ENCODE measurements at places on chromosomes 5 and 9.

GRCh38 chr5:112933651-112934365 lies 11.8 kb upstream of the REEP5 start:
- no peak for DNase-seq

DNA sequence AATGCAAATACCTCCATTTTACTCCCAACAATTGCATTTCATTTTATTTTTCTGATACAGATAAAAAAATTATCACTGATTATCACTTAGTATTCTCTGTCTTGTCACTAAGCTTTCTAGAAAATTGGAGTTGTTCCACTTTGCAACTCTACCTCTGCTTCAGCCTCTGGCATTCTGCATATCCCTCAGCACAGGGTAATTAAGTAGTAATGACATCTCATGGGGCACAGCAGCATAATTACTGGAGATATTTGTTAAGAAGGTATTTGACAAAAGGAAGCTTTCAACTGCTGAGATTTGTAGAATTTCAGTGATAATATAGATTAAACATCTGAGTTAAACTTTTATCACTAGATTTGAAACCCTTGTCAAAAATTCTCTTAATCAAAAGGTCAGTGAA lies 446.2 kb downstream of the HTR1A start:
- DNase-seq = no peak

DNA sequence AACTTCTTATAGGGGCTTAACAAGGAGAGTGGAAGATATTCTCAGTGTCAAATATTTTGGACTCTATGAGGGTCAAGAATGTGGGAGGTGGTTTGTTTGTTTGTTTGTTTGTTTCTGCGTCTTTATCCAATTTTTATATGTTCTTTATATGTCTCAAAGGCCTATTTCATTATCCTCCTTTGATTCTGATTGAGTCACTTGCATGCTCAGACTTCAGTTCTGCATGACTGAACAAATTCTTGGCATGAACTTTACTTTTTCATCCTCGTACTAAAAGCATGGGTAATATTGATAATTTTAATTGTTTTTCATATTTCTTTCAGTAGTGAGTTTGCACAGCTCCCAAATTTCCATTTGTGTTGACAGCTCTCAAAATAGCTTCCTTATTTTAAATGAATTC lies 19.2 kb upstream of the ERBIN start:
- DNase-seq = no peak

GRCh38 chr5:146623666-146624065 lies 107.7 kb upstream of the GPR151 start:
- no peak for DNase-seq

DNA sequence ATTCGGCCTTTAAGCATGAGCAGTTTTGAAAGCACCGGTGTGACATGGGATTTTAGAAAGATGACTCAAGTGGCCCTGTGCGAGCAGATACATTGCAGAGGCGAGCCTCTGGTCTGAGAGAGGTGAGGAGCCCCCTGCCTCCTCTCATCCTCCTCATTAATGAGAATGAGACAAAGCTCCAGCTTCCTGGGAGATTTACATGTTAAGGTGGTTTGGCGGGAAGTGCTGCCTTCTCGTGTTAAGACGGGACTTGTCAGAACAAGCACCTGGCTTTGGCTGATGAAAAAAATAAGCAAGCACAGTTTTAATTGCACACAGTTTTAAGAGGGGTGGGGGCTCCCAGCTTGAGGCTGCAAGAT lies 68.1 kb downstream of the ACTL7B start:
- DNase-seq = no peak
